NCI-H2081 (cell line): ENCODE measurements at places on chromosomes 5 and 9.

- DNase-seq, result no peak
Observed at GRCh38 chr5:159184858-159185381, 24.4 kb downstream of the RNF145 start.

- DNase-seq, result no peak
Observed at GRCh38 chr9:112325600-112325999, 7.8 kb downstream of the PTBP3 start.

- DNase-seq, result no peak
Observed at GRCh38 chr9:112149211-112149610, 25.9 kb downstream of the SUSD1 start.

DNA sequence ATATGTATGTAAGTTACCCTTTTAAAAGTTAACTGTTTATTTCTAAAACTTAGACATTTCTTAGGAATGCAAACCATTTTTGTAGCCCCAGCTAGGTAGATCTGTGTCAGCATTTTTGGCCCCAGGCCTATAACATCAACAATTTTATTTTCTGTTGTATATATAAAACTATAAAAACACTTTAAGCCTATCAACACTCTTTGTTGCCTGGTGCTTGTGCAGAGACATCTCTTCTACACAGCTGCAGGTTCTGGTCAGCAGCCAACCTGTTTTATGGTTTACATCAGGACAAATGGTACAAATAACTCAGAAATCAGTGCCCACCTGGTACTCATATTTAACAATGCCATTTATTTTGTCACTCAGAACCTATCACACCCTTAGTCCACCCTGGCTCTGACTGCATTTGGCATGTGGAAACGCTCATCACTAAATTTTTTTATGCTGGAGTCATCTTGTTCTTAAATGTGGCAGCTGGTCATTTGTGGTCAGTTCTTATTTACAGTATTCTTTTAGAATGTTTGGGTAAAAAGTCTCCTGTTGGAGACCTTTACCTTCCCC lies 173.4 kb downstream of the DNAH5 start:
- no peak for DNase-seq

DNA sequence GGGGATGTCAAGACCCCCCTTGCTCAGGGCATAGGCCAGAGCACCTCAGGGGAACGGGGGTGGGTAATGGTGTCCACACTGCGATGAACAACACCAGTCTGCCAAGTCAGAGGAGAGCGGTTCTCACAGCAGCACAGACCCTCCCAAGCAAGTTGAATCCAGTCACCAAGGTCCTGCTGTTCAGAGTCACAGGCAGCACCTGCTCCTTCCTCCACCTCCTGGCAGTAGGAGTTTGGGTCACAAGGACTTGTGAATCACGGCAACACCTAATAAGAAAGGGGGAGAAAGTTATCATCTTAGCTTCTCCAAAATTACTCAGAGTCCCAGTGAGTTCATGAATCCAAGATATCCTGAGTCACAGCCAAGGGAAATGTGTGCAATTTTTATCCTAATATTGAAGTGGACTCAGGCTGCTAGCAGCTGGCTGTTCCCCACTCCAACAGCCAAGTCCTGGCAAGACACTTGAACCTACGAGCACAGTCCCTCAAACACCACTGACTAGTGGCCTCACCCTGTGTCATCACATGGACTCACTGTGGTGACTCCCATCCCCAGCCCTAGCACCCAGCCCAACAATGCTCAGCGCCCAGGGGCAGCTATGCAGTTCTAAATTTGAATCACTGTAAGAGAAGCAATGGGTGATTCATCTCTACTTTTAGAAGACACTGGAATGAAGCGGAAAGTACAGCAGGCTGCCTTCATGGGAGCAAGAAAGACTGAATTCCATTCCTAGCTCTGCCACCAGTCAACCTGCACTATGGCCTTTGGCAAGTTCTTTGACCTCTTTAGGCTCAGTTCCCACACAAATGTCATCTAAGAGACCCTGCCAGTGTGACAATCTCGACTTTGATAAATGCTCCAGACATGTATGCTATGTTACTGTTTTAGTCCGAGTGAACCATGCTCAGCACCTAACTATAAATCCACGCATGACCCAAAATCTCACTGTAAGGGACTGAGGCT lies 113.7 kb downstream of the KLHL3 start:
- no peak for DNase-seq

DNA sequence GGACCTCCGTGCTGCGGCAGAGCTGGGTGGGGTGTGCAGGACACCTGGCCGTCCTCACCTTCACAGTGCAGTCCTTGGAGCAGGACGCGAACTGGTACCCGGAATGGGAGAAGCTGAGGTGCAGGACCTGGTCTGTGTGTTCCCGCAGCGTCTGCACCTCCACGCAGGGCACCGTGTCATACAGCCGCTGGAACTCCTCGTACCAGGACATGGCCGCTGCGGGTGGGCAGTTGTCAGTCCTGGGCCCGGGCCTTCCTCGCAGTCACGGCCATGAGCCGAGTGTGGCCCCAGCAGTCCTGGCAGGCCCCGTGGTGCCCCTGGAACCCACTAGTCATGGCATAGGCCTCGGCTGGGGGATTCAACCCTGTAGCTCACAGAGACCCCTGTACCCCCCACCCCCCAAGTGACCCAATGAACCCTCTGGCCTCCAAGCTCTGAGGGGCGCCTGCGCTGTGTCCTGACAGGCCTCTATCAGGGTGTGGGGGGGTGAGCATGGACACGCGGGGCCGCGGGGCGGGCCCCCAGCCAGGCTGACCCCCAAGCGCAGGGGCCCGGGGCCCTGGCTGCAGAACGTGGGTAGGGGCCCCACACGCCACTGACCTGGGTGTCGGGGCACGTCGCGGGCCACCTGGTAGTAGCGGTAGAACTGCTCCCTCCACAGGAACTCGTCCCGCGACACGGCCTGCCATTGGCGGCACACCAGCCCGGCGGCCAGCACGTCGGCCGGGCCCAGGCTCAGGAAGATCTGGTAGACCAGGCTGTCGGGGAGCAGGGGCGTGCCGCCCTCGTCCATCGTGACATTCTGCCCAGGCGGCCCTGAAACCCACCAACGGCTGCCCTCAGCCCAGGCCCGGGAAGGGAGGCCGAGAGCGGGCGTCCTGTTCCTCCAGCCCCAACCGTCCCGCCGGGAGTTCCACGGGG lies 987 bp downstream of the FBXW5 start:
- no peak for DNase-seq

- no peak for DNase-seq
Observed at GRCh38 chr5:33937707-33938506, 1.7 kb downstream of the RXFP3 start.

GRCh38 chr9:33306037-33306436 lies 15.7 kb downstream of the NFX1 start:
- no peak for DNase-seq

GRCh38 chr5:16736158-16736995 lies 119.6 kb upstream of the RETREG1 start:
- DNase-seq, result peak; percentile 93

DNA sequence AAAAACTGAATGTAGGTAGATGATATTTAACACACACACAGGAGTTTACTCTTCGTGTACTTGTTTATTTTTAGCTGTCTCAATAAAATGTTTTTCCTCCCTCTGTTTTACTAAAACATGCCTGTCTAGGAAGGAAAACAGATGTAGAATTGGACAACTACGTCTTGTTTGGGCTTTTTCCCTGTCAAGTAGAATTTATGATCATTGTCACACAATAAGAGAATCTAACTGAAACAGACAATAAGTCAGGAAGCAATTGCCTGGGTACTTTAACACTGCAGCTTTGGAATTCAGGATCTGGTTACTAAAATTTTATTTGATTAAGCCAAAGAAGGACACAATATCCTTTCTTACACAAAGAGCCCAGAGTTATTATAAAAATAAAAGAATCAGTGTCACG lies 164.2 kb downstream of the ZDHHC21 start:
- peak; percentile 83 for DNase-seq

GRCh38 chr5:3347741-3348140 lies 247.9 kb upstream of the IRX1 start:
- DNase-seq, result no peak

DNA sequence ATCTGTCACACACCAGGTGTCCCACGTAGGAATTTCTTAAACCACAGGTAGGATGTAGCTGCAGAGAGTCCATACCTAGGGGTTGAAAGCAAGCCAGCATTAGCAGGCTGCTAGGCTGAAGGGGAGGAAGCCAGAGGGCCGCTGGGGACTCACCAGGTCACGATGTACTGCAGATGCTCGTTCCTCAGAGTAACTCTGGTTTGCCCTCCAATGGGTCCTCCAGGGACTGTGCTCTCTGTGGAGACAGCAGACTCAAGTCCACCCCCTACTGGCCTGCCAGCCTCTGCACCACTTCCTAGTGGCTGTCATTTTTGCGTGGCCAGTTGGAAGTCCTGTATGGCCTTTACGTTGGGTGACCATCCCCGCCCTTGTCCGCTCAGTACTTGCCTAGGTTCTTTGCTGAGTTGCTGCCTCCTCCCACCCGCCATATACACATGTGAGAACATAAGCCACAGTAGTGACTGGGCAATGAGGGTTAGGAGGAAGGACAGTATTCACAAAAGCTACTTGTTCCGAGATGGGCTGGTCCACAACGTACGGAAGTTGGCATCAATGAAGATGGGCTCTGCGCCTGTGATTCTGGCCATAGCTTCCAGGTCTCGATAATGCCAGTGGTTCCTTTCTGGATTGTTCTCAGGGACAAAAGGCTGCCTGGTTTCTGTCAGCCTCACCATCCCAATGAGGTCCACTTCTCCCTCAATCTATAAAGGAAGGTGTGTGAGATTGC lies 4.1 kb downstream of the RPL7A start:
- DNase-seq, result peak; percentile 13

DNA sequence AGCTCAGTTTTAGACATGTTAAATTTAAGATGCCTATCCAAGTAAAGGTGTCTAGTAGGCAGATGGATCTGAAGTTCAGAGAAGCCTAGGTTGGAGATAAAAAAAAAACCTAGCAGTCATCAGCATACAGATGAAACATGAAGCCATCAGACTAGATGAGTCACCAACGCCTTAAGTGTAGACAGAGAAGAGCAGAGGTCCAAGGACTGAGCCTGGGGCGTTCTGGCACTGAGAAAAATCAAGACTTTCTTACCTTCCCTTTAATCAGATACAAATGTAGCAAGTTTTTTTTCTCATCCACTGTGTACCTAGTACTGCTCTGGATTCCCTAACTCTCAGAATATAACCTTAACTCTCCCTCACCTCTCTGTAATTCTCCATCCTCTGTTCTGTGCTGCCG lies 97.3 kb downstream of the SIL1 start:
- no peak for DNase-seq

DNA sequence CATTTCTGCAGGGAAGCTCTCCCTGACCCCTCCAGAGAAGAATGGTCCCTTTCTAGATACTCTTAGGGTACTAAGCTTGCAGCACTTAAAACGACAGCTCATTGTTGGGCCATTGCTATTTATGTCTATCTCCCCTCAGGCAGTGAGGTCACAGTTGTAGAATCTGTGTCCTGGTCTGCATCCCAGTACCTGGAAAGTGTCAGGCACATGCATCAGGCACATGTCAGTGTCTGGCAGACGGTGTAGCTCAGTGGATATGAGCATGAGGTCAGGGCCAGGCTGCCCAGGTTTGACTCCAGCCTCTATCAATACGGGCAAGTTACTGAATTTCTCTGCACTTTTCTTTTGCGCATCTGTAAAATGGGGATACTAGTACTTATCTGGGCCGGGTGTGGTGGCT lies 22.2 kb upstream of the EEIG1 start:
- no peak for DNase-seq

DNA sequence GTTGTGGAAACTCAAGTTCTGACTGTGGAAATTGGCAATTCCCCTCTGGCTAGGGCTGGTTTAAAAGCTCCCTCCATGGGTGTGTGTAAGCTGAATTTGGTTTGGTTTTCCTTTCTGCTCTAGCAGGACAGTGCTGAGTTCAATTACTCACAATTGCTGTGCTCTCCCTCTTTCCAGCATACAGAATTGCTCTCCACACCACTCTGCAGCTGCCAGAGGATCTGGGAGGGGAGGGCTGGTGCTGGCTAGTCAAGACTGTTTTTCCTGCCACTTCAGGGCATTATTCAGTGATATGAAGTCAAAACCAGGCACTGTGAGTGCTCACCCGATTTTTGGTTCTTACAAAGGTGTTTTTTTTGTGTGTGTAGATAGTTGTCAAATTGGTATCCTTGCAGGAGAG lies 336.9 kb upstream of the SLC24A2 start:
- no peak for DNase-seq

GRCh38 chr5:109426075-109426474 lies 16.3 kb upstream of the PJA2 start:
- no peak for DNase-seq

GRCh38 chr5:117455236-117456233 lies 880.9 kb upstream of the SEMA6A start:
- peak; percentile 42 for DNase-seq

GRCh38 chr9:100583014-100583802 lies 5.3 kb downstream of the CAVIN4 start:
- no peak for DNase-seq

DNA sequence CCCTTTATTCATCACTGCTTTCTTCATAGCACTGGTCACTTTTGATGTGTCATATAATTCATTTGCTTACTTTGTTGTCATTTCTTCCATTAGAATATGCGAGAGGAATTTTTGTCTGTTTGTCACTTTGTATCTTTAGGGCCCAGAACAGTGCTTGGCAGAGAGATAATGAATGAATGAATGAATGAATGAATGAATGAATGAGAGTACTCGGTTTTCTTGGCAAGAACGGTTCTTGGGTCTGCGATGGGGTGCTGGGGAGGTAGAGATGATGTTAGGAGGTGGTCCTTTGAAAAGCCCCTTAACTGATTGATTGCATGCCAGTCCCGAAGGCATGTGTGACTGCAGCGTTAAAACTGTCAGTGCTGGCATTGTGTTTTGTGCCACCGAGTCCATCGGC lies 52.4 kb upstream of the LRRTM2 start:
- no peak for DNase-seq

- DNase-seq, result no peak
Observed at GRCh38 chr5:1027631-1028441, 19.2 kb downstream of the NKD2 start.

DNA sequence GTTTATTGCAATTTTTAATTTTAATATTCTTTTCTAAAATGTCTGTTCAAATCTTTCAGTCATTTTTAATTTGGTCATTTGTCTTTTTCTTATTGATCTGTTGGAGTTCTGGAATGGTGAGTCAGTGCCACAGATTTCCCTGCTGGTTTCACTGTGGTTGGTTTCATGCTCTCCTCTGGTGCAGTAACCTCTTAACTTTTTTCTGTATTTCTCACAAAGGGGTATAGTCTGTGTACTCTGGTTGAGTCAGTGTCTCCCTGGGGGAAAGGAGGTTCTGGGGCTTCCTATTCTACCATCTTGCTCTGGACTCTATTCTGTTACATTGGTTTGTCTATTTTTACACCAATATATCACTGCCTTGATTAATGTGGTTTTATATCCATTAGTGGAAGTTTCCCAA lies 178.8 kb downstream of the CSNK1G3 start:
- DNase-seq, result no peak
